ENCODE measurements at places on chromosomes 3 and 15.

DNA sequence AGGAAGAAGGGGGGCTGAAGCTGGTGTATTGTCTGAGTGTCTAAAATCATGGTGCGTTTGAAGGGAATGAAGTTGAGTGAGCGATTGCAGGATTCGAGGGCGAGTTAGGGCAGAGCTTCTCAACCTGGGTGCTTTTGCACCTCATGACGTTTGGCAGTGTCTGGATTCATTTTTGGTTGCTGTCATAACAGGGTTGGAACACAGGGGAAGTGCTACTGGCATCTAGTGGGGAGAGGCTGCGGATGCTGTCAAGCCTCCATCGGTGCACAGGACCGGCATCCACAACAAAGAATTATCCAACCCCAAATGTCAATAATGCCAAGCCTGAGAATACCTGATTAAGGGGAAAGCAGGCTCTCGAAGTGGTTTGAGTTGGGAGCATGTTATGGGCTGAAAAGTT is 120.0 kb downstream of the SLCO3A1 start:
- no peak for DNase-seq

DNA sequence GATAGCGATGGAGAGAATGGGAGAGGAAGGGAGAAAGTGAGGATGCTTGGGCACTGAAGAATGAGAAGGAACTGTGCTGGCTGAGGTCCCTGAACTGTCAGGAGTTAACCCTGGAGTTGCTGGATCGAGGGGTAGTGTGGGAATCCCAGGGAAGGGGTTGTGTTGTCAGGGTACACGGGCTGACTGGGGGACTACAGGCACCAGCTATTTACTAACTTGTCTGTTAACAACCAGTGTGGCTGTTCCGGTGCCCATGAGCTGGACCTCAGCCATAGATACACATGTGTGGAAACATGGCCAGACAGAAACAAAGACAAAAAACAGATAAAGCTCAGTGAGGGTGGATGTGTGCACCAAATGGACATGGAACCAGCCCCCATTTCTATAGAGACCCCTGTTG is 55.1 kb downstream of the GASK1A start:
- DNase-seq = no peak

GRCh38 chr3:37509069-37509468 is 334.7 kb upstream of the LRRFIP2 start:
- no peak for DNase-seq

GRCh38 chr3:73580343-73580742 is 44.4 kb downstream of the PDZRN3 start:
- DNase-seq = no peak

DNA sequence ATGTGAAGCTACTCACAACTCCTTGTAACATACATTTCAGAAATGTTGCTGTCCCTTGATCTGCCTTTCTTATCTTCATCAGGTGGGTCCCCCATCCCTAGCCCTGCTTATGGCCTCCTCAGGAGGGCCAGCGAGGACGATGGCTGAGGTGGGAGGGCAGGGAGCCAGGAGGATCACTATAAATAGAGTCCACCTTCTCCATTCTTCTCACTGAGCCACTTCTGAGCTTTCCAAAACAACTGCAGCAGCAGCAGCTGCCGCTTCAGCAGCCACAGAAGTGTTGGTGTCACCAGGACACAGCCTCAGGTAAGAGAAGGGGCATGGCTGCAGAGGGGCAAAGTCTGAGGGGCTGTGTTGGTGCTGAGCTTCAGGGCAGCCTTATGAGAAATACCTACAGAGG is 53.5 kb downstream of the ANAPC13 start:
- DNase-seq = no peak

- no peak for DNase-seq
Observed at GRCh38 chr15:89174476-89174875, 46.9 kb downstream of the RLBP1 start.

DNA sequence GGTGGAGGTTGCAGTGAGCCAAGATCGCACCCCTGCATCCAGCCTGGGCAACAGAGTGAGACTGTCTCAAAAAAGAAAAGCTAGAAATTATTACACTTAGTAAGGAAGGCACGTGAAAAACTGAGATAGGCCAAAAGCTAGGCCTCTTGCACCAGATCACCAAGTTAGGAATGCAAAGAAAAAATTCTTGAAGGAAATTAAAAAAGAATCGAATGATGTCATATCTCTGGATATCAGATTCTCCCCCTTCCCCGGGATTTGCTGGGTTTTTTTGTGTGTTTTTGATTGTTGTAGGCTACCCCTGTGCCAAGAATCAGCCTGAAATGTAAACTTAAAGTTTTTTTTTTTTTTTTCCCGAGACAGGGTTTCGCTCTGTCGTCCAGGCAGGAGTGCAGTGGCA is 17.4 kb downstream of the PTPN23 start:
- DNase-seq = no peak

- no peak for DNase-seq
Observed at GRCh38 chr3:138919325-138919724, 27.6 kb downstream of the FOXL2 start.

DNA sequence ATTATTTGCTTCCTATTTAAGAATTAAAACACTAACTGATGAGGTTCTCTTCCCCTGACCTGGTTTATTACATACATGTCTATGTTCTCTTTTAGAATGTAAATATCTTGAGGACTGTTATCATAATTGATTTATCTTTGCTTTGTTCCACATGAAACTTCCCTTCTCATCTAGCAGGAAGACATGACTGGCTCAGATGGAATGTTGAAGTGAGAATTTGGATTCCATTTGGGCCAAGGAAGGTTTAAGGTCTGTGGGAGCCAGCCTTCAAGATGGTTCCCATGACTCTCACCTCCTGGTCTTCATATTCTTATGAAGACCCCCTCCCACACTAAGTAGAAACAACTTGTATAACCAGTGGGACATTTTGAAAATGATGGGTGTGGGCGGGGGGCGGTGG is 222.2 kb upstream of the GADL1 start:
- no peak for DNase-seq

DNA sequence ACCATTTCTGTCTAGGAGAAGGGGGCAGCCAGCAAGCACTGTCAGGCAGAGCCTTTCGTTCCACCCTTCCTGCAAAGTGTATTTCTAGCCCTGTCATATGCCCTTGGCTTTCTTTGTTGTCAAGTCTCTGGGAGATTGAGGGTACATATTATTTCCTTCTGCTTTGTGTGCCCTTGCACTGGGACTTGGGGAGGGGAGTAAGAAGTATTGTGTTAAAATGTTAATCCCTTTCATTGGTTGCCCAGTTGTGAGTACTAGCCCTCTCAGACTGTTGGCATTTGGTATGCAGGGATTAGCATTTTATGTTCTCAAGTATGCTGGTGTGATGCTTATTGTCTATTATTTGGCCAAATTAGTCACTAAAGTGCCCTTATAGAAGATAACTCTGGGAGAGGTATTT is 63.9 kb downstream of the RBM6 start:
- DNase-seq = no peak

- DNase-seq = peak; percentile 45
Observed at GRCh38 chr3:122930063-122930997, 97.2 kb downstream of the SEMA5B start.

DNA sequence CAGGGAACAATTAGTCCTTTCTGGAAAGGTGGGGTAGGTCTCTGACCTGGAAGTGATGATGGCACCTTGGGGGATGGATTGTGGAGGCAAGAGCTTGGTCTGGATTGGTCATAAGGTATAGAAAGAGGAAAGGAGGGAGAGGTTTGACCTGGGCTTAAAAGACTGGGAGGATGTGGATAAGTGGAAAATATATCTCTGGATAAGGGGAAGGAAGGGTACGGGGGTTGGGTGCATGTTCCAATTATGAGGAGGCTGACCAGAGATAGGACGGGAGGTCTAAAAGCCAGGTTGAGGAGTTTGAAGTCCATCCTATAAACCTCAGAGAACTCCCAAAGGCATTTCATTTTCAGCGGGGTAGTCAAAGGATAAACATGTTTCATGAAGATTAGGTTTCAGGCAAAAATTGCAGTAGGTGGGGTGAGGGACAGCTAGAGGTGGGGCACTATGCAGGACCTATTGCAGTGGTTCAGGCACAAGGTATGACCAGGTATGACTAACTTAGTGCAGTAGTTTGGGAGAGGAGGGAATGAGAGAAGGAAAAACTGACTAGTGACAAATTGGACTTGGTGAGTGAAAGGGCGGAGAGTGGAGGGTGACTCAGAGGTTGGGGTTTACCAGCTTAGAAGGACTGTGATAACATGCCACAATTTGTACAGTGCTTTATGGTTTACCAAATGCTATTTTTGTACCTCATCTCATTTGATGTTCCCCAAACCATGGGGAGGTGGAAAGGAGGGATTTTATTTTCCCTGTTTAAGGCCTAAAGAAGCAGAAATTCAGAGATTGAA is 10.7 kb downstream of the PDE8A start:
- peak; percentile 76 for DNase-seq

- no peak for DNase-seq
Observed at GRCh38 chr15:68679961-68680371, 101.2 kb downstream of the CORO2B start.

- DNase-seq = peak; percentile 74
Observed at GRCh38 chr3:40387001-40387894, at the start of gene ENTPD3. Gene ENTPD3, plus strand, starts transcription at chr3:40387184. Its CDS starts 874 bp downstream, at chr3:40388058.

Measured in activated effector memory CD4-positive, alpha-beta T cell treated with anti-CD3 and anti-CD28 coated beads, Interleukin-2, amount 50 U/mL, for 16 hours (primary cell).